Progenitor cell of endocrine pancreas (in vitro differentiated cells): ENCODE measurements at places on chromosomes 5 and 9.

DNA sequence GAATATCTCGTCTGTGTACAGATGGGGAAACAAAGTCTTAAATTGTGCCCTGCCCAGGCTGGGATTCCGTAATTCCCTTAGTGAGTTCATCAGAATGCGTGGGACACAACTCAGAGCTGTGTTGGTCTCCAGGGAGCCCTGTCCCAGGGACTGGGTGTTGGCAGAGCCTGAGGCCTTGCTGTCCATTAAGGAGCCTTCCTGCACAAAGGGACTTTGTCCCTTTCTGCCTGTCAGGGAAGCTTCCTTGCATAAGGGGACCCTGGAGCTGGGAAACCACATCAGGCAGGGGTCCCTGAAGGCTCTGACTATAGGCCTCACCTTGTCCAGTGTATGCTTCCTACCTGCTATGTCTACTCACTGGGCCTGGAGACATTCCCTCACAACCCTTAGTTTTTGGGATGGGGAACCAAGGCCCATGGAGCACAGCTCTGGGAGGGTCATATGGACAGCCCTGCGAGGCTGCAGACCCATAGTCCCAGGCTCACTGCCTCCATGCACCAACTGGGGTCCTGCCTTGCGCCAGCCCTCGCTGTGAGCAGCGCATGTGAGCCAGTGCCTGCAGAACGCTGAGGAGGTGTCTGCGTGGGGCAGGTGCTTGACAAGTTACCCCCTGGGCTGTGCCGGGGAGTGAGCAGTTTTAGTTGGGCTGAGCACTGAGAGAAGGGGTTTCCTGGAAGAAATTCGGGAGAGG, 1.6 kb downstream of the CARD19 start:
- no peak for DNase-seq
- H3K4me3 ChIP-seq: peak overlapping the region; percentile 80
- H3K27me3 ChIP-seq: no peaks in the 10 kb centered on the region

GRCh38 chr5:64854855-64855254, 86.1 kb downstream of the CWC27 start:
- DNase-seq: no peak
- H3K4me1 ChIP-seq: no peaks in the 10 kb centered on the region
- no peak overlapping the region for H3K4me3 ChIP-seq
- H3K36me3 ChIP-seq: peaks cover 12% of the 10 kb centered on the region

DNA sequence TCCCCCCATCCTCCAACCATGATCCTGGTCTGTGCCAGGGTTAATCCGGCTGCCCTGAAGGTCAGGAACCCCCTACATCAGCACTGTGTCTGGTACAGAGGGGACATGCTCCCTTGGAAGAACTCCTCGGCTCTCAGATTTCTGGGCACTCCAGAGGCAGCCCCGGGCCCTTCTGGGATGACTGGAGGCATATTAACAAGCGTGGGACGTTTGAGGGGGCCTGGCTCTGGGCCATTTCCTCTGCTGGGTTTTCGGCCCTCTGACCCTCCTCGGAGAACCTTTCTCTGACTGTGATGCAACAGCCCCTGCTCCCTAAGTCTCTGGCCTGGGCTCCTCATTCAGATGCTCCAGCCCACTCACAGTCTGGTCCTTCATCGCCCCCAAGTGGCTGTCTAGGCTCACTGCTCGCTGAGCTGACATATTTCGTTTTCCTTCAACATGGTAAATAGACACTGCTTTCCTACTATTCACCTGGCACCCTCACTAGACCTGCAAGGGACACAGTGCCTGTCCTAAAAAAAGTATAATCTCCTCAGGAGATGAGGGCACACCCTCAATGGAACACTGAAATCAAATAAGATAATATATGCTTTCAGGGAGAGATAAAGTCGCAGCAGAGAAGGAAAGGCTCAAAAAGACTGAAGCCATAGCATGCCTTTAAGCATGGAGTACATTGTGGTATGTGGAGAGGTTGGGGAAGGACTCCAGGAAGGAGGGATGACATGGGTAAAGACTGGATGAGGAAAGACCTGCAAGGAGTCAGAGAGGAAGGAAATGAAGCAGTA, 404.7 kb upstream of the TRPC7 start:
- DNase-seq: peak; percentile 59
- H3K27me3 ChIP-seq: peaks cover 10% of the 10 kb centered on the region
- H3K36me3 ChIP-seq: no peaks in the 10 kb centered on the region
- no peaks in the 10 kb centered on the region for H3K4me1 ChIP-seq
- H3K27ac ChIP-seq: no peak overlapping the region
- no peak overlapping the region for H3K4me3 ChIP-seq

DNA sequence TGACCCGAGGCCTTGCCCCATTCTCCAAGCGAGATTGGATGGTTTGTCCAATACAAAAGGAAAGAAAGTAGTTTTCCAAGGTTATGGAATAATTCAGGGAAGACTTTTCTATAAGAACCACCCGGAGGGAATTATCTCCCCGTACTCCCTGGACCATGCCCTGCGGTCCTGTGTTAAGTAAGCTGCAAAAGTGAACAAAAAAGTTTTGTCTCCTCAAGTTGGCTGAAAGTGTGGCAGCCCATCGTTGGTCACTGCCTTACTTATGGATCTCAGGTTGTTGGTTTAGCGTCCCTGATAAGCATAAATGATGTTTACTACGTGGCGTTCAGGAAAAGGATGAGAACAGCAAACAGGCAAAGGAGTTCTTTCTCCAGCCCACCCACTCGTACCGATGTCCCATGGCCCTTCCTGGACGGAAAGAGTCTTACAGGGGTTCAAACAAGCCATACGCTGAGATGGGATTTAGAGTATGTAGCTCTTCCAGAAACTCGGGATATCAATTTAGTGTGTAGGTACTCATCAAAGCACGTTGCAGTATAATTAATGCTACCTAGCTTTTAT, 413 bp upstream of the AUH start:
- peaks cover 18% of the 10 kb centered on the region for H3K4me1 ChIP-seq
- no peak for DNase-seq
- H3K27me3 ChIP-seq: no peaks in the 10 kb centered on the region
- H3K36me3 ChIP-seq: peaks cover 1% of the 10 kb centered on the region
- H3K27ac ChIP-seq: peak overlapping the region; percentile 91

DNA sequence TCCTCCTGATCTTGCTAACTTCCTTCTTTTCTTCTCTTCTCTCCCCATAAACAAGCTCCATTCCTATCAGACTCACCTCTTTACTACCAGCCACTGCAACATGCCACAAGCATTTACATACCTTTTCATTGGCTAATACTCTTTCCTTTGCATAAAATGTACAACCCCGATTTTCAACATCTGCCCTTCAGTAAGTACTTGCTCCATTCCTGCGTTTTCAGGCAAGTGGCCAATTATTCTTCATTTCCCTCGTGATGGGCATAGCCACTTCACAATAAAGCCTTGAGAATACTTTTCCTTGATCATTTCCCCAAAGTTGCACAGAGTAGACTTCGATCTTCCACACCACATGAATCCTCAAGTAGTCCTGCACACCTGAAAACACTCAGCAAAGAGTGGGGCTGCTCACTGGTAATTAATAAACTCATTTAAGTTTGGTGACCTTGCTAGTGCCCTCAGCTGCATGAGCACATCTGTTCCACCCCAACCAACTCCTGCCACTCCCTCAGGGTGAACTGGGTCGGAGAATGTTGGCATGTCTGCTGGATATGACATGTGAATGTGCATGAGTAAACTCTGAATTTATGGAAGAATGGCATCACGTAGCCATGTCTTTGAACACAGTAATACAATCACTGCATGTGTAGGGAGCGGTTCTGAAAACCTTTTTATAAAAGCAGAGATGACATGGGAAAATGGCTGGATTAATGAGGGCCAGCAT, 535.8 kb downstream of the SEMA5A start:
- H3K4me3 ChIP-seq: no peak overlapping the region
- no peaks in the 10 kb centered on the region for H3K4me1 ChIP-seq
- H3K36me3 ChIP-seq: no peaks in the 10 kb centered on the region
- no peak for DNase-seq
- H3K27me3 ChIP-seq: peaks cover under 1% of the 10 kb centered on the region

- H3K4me3 ChIP-seq: peak overlapping the region; percentile 96
- H3K4me1 ChIP-seq: peaks cover 11% of the 10 kb centered on the region
- H3K27me3 ChIP-seq: no peaks in the 10 kb centered on the region
- peak; percentile 30 for DNase-seq
These were observed 1.2 kb downstream of the JMY start for GRCh38 chr5:79236970-79237739.

- peak; percentile 44 for DNase-seq
- H3K27me3 ChIP-seq: peaks cover 11% of the 10 kb centered on the region
- peak overlapping the region; percentile 33 for H3K27ac ChIP-seq
- no peaks in the 10 kb centered on the region for H3K4me1 ChIP-seq
These were observed 213.3 kb downstream of the SEMA6A start for GRCh38 chr5:116361171-116361967.

DNA sequence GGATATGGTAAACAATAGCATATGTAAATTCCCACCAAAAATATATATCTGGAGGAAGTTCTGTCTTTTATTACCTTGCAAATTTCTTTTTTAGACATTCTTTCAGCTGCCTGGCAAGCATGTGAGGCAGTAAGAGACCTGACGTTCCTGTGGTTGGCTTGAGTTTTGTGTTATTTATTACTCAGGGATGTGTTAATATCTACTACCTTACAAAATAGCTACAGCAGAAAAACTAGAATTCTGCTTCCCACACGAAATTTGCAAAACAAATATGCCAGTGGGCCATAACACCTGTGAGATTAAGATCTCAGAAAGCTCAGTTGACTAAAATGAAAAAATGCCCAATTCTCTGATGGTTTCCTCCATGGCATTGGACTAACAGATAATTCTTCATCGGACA, 274.2 kb downstream of the TMEM167A start:
- no peaks in the 10 kb centered on the region for H3K4me1 ChIP-seq
- H3K4me3 ChIP-seq: no peak overlapping the region
- H3K36me3 ChIP-seq: no peaks in the 10 kb centered on the region
- H3K27me3 ChIP-seq: no peaks in the 10 kb centered on the region
- no peak for DNase-seq

GRCh38 chr9:34190996-34191892, 12.4 kb downstream of the UBAP1 start:
- H3K4me3 ChIP-seq: peak overlapping the region; percentile 41
- DNase-seq: no peak
- H3K27ac ChIP-seq: peak overlapping the region; percentile 93

DNA sequence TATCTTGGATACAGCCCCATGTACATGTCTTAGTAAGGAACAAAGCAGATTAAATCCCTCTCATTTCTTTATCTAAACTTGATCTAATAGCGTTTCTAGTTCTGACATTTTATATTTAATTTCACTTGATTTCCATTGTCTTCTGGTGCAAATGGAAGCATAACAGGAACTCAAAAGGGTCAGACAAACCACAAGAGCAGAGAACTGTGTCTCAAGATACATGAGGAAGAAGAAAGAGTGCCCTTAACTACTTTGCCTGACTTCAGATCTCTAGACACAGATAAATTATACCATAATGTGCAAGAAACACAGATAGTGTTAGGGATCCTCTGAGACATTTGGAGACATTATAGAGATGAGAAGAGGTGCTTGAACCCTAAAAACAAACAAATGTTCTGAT, 20.7 kb upstream of the STX17 start:
- no peaks in the 10 kb centered on the region for H3K27me3 ChIP-seq

GRCh38 chr9:112084334-112084733, 90.8 kb downstream of the SUSD1 start:
- DNase-seq: no peak
- peaks cover 2% of the 10 kb centered on the region for H3K4me1 ChIP-seq
- no peaks in the 10 kb centered on the region for H3K27me3 ChIP-seq
- H3K4me3 ChIP-seq: no peak overlapping the region
- peaks cover 28% of the 10 kb centered on the region for H3K36me3 ChIP-seq

DNA sequence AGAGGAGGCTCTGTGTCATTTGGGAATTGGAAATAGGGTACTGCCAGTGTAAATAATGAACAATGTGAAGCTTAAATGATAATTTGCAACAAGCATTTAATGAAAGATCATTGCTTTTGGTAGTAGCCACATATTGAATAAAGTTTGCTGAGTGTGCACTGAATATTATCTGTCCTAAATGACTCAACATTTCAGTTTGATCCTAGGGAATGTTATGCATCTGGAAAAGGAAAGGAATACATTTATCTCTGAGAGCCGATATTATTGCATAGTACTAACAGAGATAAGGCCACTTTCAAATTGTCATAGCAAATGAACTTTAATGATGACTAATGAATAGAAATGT, 8.7 kb upstream of the ELL2 start:
- H3K27me3 ChIP-seq: no peaks in the 10 kb centered on the region
- no peak overlapping the region for H3K27ac ChIP-seq
- H3K4me3 ChIP-seq: no peak overlapping the region
- no peak for DNase-seq
- H3K4me1 ChIP-seq: peaks cover 24% of the 10 kb centered on the region

DNA sequence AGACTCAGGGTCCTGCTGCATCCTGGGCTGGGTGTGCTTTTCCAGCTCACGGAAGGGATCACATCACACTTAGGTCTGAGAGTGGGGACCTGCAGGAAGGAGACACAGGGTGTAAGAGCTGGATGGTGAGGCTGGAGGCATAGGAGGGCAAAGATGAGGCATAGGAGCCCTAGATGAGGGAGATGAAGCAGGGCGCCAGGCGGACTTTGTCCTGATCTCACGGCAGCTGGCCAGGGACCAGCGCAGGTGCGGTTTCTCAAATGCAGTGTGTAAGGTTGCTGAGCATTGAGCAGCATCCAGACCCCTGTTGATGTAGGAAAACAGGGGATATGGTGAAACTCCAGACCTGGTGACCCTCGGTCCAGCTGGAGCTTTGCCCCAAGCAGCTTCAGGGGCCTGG, 156.5 kb downstream of the PSAT1 start:
- DNase-seq: no peak
- H3K27ac ChIP-seq: no peak overlapping the region
- H3K4me3 ChIP-seq: no peak overlapping the region
- H3K4me1 ChIP-seq: no peaks in the 10 kb centered on the region
- H3K36me3 ChIP-seq: no peaks in the 10 kb centered on the region
- H3K27me3 ChIP-seq: no peaks in the 10 kb centered on the region

DNA sequence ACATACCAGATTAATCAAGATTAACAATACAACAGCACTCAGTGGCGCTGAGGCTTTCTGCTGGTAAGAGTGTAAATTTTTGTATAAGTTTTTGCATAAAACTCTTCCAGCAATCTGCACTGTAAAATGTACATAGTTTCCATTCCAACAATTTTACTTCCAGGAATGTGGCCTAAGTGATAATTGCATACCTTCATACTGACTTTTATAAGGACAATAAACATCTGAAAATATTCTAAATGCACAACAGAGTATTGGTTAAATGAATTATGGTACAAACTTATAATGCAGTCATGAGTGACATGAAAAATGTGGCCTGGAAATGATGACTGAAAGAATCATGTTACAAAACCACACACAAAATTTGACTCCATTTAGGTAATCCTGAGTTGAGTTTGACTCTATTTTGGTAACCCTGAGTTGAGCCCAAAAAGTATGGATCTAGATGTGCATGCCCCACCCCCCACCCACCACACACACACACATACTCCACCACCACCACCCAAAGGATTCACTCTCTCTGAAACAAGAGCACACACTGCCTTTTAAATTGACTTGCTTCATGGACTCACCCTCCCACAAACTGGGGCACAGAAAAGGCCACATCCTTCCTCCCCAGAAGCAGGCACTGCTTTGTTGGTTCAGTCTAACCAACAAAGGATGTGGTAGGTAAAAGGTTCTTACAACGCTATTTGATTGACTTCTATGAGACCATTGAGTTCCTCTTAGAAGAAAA, 137.6 kb downstream of the SUSD1 start:
- DNase-seq: no peak
- peaks cover 25% of the 10 kb centered on the region for H3K4me1 ChIP-seq
- no peak overlapping the region for H3K4me3 ChIP-seq
